ENCODE measurements at places on chromosomes 6 and 20.

GRCh38 chr6:98107801-98108200, 726.6 kb upstream of the POU3F2 start:
- DNase-seq: no peak

GRCh38 chr20:49809803-49810359, 2.7 kb upstream of the SLC9A8 start:
- no peak for DNase-seq

- DNase-seq: peak; percentile 26
These were observed 822 bp downstream of the ELOVL4 start for GRCh38 chr6:79946272-79947190.

DNA sequence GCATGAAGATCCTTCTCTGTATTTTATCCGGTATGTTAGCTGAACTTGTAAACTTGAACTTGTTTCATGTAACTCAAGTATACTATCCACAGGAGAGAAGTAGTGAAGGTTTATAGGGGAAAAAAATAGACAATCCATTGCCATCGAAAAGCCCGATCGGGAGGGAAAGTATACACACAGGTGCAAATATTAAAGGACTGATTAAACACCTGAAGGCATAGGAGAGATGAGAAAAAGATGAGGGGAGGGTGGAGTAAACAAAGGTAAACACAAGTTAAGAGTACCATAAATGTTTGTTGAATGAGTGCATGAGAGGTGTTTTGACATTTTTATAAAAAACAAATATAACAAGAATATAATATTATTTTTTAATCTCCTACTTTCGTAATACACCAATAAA, 64.3 kb upstream of the CITED2 start:
- no peak for DNase-seq

- no peak for DNase-seq
These were observed 12.8 kb downstream of the TEAD3 start for GRCh38 chr6:35483893-35484645.

- no peak for DNase-seq
These were observed 182.8 kb downstream of the UTRN start for GRCh38 chr6:144467921-144468320.

DNA sequence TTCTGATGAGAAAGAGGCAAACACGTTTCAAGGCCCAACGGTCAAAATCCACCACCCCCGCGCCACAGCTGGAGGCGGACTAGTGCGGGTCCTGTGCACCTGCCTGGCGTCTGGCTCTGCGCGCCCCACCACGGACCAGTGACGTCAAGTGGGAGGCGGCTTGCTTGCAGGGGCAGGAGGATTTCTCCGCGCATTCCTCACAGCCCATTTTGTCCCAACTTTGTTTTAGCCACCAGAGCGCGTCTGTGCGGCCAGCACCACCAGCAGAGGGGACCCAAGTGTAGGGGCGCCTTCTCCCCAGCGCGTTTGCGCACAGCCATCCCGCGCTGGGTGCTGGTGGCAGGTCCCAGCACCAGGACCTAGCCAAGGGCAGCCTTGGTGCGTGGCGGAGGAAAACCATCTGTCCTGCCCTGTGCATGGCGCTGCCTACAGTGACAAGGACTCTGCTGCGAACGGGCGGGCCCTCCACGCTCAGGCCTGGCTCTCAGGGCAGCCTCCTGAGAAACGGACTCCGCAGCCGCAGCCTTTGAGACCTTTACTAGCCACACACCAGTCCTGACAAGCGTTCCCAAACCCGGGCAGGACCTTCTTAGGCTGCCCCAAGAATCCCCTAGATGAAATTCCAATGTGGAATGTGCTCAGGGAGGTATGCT, 194.8 kb upstream of the EXOC2 start:
- no peak for DNase-seq

DNA sequence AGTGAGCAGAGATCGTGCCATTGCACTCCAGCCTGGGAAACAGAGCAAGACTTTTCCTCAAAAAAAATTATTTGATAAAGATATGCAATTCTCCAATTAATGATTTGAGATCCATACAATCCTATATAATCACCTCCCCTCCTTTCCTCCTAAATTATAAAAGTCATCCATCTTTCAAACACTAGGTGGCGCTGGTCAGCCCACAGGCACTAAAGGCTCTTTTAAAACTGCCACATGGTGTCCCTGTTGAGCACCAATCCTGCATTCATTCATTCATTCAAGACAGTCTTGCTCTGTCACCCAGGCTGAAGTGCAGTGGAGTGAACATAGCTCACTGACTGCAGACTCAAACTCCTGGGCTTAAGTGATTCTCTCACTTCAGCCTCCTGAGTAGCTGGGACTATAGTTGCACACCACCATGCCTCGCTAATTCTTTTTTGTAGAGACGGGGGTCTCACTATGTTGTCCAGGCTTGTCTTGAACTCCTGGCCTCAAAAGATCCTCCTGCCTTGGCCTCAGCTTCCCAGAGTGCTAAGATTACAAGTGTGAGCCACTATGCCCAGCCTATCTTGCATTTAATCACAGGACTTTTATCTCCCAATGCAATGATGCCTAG, 58.7 kb upstream of the SLC2A12 start:
- peak; percentile 43 for DNase-seq

DNA sequence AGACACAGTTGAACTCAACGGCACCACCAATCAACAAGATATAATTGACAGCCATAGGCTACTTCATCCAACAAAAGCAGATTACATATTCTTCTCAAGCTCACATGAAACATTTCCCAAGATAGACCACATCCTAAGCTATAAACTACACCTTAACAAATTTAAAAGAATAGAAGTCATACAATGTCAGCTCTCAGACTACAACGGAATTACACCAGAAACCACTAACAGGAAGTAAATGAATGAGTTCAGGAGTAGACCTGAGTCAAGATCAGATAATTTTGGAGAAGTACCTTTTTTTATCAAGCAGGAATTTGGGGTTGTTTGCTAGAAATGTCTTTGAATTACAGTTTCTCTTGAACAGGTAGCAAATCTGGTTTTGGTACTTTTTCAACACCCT, 237.8 kb downstream of the TBX18 start:
- DNase-seq: no peak

- no peak for DNase-seq
These were observed 811.1 kb downstream of the EYS start for GRCh38 chr6:64895945-64896344.

GRCh38 chr6:129342796-129343195, 367.2 kb downstream of the ARHGAP18 start:
- DNase-seq: no peak

DNA sequence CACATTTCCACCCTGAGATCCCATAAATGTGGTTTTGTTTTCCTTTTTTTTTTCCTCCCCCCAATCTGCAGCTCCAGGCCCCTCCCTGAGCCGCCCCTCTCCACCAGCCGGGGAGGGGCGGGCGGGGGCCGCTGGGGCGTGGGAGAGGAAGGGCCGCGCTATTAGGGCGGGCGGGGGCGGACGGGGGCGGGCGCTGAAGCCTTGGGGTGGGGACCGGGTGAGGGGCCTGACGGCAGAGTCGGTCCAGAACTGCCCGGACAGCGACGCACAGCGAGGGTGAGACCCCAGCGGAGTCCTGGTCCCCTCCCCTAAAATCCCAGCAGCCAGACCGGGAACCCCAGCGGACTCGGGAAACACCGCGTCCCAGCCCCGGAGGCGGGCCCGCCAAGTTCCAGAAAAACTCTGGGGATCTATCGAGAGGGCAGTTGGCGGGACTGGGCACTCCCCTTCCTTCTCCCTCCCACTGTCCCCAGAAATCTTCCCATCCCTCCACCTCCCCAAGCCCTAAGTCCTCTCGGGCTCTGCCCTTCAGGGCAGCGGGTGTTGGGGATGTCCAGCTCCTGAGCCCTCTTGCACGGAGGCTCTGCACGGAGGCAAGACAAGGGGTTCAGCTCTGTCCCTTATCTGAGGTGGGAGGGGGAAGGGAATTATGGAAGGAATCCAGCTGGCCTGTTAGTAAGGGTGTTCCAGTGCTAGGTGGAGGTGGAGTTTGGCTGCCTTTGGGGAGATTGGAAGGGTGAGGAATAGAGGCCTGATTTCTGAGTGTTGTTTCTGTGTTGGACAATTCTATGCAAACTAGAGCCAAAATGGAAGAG, at the start of gene PRICKLE4:
Gene PRICKLE4 (plus strand): TSS at position 232 of the 815 bp plus-strand sequence. CDS start 2,692 bp downstream, outside the sequence.
- DNase-seq: peak; percentile 74

GRCh38 chr20:60073504-60073903, 115.3 kb downstream of the CDH26 start:
- no peak for DNase-seq

- no peak for DNase-seq
These were observed 45.0 kb upstream of the SMOC2 start for GRCh38 chr6:168395983-168396382.

- DNase-seq: no peak
These were observed 678.7 kb upstream of the ADGRB3 start for GRCh38 chr6:67956352-67956751.

DNA sequence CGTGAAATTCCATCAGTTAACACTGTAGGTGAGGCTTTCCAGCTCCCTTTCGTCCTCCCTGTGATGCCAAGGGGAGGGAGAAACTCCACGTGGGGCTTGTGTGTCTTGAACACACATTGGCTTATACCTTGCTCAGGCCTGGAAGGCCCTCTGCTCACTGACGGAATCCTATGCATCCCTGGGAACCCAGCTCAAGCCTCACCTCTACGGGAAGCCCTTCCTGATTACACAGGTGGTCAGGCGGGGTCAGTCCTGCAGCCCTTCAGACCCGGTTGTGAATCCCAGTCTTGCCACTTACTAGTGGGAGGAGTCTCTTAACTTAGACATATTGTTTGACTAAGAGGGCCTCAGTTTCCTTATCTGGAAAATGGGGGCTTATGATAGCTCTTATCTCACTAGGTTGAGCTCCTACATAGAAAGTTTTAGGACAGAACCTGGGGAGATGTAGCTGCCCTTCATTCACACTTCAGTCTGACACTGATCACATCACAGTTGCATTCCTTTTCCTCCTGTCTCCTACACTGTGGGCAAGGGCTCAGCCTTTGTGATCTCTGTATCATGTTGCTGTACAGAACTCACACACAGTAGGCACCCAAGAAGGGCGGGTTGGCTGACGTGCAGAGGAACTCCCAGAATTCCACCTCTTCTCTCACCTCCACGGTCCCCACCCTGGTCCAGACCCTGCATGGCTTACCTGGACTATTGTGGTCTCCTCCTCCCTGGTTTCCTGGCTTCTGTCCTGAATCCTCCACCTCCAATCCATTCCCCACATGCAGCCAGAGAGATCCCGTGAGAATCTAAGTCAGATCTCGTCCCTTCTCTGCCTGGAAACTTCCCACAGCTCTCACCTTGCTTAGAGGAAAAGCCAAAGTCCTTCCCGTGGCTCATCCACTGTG, 129.6 kb downstream of the CEBPB start:
- no peak for DNase-seq

- DNase-seq: no peak
These were observed 28.9 kb downstream of the KIAA1755 start for GRCh38 chr20:38231531-38232121.

DNA sequence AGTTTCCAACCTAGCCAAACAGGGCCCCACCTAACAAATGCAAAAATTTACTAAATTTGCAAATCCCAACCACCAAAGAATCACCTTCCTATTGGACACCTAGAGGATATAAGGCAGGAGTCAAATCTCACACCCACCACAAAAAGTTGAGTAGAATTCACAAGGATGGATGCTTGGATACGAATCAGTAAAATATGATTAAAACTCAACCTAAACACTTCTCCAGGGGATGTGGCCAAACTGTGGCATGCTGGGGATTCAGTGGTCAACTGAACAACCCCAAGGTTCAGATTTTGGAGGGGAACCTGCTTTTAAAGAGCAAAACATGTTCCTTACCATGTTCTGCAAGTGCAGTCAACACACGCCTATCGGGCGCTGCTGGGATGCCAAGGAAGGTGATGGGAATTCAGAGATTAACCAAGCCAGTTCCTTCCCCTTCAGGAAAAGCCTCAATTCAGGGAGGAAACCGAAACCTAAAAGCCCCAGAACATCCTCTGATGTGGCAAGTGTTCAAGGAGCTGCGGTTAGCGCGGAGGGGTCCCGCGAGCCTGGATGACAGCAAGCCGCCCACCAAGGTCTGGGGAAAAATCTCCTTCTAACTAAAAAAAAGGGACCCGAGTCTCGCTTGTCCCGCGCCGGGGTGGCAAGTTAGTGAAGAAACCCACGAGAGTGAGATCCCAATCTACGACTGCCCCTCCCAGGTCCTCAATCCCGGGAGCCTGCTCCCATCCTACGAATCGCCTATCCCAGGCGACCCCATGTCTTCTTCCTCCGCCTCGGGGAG, 902 bp downstream of the SAMHD1 start:
- peak; percentile 45 for DNase-seq

- no peak for DNase-seq
These were observed 503.2 kb downstream of the CDKAL1 start for GRCh38 chr6:21037453-21037852.

DNA sequence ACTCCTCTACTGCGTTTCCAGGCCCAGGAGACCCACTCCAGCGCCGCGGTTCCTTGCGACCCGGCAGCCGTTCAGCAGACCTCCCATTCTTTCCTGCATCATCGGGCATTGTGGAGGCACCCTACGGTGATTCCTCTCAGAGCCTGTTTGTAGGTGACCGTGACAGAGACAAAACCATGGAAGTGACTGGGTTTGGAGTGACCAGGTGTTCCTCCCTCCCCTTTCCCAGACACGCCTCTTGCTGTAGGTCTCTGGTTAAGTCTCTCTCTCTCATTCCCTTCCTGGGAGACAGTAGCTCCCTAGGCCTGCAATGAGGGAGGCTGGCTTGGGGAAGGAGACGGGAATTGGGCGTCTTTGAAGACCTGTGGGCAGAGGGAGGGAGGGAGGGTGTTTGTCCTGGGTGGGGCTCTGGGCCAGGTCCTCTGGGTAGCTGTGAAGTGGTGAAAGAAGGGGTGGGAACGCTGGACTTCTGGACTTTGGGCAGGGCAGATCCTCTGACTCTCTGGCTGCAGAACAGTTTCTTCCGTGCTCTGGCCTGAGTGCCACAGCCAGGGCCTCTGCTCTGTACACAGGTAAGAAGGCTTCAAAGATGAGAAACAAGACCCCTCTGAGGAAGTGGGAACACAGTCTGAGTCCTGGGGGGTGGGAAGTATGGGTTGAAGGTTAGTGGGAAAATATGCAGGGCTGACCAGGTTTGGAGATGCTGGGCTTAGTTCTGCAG, 763 bp downstream of the KLC4 start:
- DNase-seq: peak; percentile 90

DNA sequence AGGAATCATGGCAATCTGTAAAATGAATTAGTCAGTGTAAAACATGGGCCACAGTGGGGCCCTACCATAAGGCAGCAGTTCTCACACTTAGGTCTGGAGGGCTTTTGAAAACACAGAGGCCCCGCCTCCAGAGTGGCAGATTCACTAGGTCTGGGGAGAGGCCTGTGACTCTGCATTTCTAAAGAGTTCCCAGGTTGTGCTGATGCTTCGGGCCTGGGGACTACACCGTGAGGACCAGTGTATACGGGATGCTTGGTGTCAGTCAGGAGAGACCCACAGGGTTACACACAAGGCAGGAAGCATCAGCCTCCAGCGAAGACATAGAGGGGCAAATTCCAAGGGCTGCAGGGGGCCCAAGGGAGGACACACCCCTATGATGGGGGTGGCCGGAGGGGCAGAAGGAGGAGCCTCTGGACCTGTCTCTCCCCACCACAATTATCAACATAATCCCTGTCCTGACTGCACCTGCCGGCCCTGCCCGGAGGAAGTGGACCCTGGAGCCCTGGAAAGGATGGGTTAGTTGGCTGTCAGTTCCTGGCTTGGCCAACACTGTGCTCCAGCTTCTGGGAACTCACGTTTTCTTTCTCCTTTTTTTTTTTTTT, 46.7 kb downstream of the FGD2 start:
- DNase-seq: no peak
